ENCODE measurements at places on chromosomes 1 and 21. TPM values are rescaled to one million over a fixed set of nuclear protein-coding genes. Genes with fewer than 3 reads are reported as not detected.

The RGSL1 gene
- not detected for total RNA-seq

DNA sequence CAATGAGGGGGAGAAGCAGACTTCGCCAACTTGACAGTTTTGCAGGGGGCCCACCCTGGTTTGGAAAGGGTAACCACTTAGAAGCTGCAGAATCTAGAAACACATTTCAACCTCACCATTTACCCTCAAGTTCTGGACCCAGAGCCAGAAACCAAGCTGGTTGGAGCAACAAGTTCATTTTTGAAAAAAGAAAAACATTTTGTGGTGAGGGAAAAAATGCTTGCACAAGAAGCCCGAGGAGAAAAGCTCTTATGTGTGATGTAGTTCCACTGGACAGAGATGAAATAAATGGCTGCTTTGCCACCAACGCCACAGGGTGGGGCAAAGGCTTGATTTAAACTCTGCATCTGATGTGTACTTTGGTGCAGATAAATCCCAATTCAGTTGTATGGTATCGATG is 10.6 kb upstream of the NGF start:
- no peaks in the 10 kb centered on the region for H3K27me3 ChIP-seq
- no peak overlapping the region for H3K4me3 ChIP-seq
- no peaks in the 10 kb centered on the region for H3K4me1 ChIP-seq
- H3K36me3 ChIP-seq: no peaks in the 10 kb centered on the region
- no peak overlapping the region for H3K27ac ChIP-seq

- DNase-seq: no peak
- no peak overlapping the region for H3K4me3 ChIP-seq
- H3K36me3 ChIP-seq: no peaks in the 10 kb centered on the region
Measured at GRCh38 chr1:153349363-153350320, 1.0 kb upstream of the PGLYRP4 start.

The SLC37A1 gene
- total RNA-seq: 15.0 TPM

- no peak overlapping the region for H3K27ac ChIP-seq
- no peaks in the 10 kb centered on the region for H3K27me3 ChIP-seq
- H3K4me3 ChIP-seq: no peak overlapping the region
- DNase-seq: no peak
- H3K36me3 ChIP-seq: peaks cover 13% of the 10 kb centered on the region
Measured at GRCh38 chr1:154155251-154155650, 378 bp upstream of the NUP210L start.

- H3K27me3 ChIP-seq: peaks cover 10% of the 10 kb centered on the region
- no peak overlapping the region for H3K27ac ChIP-seq
- no peaks in the 10 kb centered on the region for H3K36me3 ChIP-seq
- H3K4me1 ChIP-seq: no peaks in the 10 kb centered on the region
Measured at GRCh38 chr1:159067699-159068621, 8.6 kb downstream of the AIM2 start.

- no peak for DNase-seq
- no peak overlapping the region for H3K4me3 ChIP-seq
- H3K27me3 ChIP-seq: no peaks in the 10 kb centered on the region
- H3K27ac ChIP-seq: no peak overlapping the region
- H3K4me1 ChIP-seq: no peaks in the 10 kb centered on the region
Measured at GRCh38 chr1:36207339-36207738, 16.9 kb upstream of the THRAP3 start.

- DNase-seq: no peak
- no peaks in the 10 kb centered on the region for H3K27me3 ChIP-seq
- no peak overlapping the region for H3K27ac ChIP-seq
Measured at GRCh38 chr1:220389634-220390033, 117.4 kb upstream of the RAB3GAP2 start.

The SPATA21 gene
- total RNA-seq: not detected

DNA sequence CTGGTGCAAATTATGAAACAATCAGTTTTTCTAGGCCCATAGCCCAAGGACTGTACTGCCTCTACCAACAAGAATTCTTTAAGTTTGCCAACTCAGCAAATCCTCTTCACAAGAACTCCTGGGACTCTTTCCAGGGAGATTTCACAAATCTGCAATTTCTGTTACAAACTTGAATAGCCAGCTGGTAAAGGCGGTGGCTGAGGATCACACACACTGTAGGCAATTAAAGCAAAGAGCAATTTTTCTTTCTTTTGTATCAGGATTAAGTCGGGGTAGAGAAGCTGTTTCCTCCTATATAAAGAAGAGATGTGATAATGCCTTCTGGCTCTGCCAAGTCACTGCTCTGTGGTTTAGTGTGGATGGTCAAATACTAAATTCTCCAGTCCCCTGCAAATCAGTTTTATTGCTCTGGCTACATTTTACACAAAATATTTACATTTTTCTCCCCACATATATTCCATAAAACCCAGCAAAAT is 1.7 kb downstream of the ALDH9A1 start:
- no peaks in the 10 kb centered on the region for H3K27me3 ChIP-seq
- H3K36me3 ChIP-seq: no peaks in the 10 kb centered on the region
- DNase-seq: no peak
- peak overlapping the region; percentile 92 for H3K4me3 ChIP-seq

The SPRR2B gene
- total RNA-seq: not detected

All from HCT116 (cell line).